ENCODE measurements at places on chromosomes 2 and 18.

GRCh38 chr2:219629976-219630695, 2.7 kb downstream of the SLC4A3 start:
- no peak for DNase-seq

- DNase-seq: no peak
Measured at GRCh38 chr2:225995796-225996461, 596.4 kb downstream of the NYAP2 start.

- DNase-seq: peak; percentile 69
Measured at GRCh38 chr18:13836559-13836958, 12.6 kb downstream of the MC5R start.

DNA sequence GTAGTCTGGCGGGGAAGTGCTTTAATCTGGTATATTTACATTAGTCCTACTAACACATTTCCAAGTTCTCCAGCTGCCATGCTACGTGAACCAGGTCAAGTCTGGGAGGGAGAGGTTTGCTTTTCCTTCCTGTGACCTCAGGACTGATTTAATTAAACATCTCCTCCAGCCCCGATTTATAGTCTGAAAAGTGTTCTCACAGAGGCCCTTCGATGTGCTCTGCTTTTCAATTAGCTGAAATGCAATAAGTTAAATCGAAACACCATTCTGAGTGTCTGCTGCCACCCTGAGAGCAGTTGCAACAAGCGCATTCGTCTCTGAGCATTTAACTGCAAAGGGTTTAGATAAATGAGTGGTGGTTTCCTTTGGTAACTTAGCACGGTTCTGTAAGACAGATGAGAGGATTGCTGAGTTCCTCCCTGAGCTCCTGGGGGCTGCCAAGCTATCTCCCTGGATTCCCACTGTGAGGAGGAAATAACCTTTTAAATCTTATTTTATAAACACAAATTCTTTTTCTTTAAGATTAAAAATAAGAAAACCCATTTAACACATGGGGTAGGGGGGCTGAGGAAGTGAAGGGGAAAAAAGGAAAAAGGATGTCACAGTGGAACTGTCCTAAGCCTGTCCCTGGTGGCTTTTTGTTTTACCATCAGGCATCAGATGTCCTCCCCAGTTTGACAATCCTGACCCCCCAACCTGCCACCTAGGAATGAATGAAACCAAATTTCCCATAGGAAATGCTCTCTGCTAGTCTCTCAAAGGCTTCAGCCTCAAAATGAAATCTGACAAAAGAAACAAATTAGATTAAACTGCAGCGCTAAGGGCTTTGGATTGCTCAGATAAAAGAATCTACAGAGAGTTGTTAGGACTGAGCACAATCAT, 56.5 kb upstream of the CREB1 start:
- peak; percentile 70 for DNase-seq

DNA sequence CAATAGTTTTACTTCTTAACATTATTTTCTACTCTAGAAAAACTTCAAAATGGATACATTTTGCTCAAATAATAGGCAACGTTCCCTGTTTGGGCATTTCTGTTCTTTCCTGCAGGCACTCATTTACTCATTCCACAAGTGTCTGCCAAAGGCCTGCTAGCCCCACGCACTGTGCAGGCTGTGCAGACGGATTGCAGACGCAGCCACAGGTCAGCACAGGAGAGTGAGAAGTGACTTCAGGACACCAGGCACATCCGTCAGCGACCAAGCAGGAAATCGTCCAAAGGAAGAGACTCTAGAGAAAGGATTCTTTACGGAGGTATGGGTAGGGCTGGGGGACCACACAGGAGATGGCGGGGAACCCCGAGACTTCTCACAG, 103.0 kb upstream of the AGAP1 start:
- DNase-seq: no peak

DNA sequence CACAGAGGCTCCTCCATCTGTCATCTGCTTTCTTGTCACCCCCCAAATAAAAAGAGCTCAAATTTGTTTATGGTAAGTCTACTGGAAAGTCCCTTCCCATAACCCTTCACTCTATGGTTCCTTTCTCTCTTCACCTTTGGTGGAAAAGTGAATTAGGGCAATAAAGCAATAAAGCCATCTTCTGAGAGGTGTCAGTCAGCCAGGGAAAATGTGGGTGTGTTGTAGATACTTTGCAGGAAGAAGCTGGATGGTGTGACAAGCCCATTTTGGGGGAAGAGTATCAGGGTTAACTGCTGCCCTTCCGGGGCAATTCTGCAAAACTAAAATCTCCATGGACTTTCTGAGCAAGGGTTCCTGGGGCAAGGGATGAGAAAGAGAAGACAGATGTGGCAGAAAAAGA, 197.9 kb downstream of the SH3BP4 start:
- DNase-seq: no peak

- DNase-seq: no peak
Measured at GRCh38 chr2:98522854-98523253, 78.2 kb downstream of the INPP4A start.

DNA sequence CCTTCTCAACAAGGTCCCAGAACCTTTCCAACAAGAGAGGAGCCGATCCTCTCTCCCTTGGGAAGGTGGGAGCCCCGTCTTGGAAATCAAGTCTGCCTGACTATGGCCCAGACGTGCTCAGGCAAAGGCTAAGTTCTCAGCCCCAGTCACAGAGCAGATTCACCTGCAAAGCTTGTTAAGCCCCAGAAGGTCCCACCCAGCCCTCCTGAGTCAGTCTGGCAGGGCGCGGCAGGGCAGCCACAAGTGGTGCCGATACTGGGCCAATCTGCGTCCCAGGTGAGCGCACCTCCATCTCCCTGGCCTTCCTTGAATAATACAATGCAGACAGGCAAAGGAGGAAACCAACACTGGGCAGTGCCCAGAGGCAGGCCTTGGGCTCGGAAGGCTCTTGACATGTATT, 15.0 kb downstream of the CRACDL start:
- no peak for DNase-seq

Data from NB4 (cell line).